ENCODE measurements at places on chromosomes 16 and 17.

DNA sequence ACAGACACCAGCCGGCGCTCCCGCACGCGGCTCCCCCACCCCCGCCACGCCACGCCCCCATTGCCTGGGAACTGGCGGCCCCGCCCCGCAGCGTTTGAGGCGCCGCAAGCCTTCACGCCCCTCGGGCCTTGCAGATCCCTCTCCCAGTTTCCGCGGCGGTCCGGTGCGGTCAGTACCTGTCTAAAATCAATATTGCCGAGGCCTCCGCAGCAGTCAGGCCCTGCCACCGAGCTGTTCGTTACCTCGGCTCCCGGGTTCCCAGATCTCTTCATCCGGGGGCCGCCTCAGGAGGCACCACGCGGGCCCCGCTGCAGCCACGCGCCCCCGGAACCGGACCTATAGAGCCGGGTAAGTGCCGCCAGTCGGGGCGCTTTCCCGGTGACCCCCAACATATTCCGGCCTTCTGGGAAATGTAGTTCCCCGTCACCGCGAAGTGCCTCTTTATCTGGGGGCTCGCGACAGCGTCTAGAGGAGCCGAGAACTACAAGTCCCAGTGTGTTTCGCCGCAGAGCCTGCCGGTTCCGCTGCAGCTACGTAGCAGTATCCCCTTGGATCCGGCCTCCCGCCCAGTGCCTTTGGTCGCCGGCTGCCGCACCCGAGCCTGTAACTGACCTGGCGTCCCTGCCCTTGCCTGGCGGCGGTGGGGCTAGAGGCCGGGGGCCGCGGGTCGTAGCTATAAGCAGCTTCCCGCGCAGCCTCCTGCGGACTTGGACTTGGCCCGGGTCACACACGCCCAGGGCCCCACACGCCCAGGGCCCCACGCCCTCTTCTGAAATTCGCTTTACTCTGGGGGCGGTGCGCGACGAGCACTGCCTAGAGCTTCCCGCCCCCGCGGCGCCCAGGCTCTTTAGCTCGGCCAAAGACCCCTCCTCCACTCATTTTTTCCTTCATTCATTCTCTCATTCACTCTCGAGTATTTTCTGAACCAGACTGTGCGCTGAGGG, at the start of gene PEMT:
PEMT (minus strand) TSS at position 354 of the 944 bp plus-strand sequence; CDS start at position 272, 82 bp downstream.
- DNase-seq, result peak; percentile 72

GRCh38 chr16:17082095-17082882, 388.5 kb downstream of the XYLT1 start:
- no peak for DNase-seq

DNA sequence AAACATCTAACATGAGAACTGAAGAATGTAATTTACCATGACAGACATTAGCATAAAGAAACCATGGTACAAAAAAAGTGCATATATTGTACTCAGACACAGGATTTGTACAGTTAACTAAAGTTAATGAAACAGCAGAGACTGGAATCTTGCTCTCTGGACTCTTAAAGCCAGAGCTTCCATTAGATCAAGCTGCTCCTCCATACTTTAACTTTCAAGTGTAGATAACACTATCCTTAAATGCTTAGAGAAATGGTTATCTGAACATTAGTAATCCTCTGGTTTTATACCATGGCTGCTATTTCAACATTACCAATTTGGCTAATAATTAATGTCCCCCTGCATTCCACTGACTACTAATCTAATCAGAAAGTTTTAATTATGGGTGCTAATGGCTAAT, 3.1 kb downstream of the NUDT21 start:
- DNase-seq, result no peak

- DNase-seq, result no peak
These were observed 12.3 kb upstream of the SLC38A8 start for GRCh38 chr16:84054916-84055315.

DNA sequence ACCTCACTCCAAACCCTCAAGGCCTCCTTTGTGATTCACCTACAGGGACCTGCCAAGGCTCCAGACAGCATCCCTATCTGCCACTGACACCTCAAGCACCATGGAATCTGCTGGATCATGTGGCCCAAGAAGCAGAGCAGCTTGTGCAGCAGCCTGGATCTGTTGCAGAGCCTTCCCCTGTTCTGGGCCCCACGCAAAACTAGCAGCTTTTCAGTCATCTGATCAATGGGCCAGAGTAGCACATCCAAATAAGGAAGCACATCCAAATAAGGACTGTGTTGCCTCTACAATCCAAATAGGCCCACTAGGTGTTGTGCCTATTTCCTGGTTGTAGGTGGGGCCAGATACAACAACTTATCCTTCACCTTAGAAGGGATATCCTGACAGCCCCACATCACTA, 97.1 kb upstream of the GNAO1 start:
- no peak for DNase-seq

DNA sequence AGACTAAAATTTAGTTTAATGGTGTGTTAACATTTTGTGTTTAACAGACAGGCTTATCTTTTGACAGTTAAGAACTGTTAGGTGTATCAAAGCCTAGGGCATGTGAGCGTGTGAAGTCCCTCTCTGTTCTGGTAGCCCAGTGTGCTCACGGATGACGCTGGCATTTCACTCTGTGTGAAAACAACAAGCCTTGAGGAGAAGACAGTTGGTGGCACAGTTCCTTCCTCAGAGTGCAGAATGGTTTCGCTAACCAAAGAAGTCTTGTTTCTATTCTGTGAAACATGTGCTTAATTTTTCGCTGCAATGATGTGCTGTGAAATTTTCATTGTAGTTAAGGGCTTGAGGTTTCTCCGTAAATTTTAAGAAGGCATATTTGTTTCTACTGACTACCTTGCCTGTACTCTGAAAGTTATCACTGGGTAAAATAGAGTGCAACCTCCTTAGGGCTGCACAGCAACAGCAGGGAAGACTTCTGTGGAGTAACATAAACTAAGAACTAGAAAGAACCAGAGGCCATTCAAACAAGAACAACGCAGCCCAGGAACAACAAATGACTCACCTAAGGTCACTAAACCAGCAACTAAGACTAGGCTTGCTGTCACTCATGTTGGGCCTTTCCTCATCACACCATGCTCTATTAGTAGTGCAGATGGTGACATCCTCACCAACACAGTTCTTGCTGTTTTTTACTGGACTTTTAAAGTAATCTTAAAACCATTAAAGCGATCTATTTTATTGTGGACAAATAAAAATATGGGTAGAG, 33.4 kb downstream of the BRD7 start:
- no peak for DNase-seq

DNA sequence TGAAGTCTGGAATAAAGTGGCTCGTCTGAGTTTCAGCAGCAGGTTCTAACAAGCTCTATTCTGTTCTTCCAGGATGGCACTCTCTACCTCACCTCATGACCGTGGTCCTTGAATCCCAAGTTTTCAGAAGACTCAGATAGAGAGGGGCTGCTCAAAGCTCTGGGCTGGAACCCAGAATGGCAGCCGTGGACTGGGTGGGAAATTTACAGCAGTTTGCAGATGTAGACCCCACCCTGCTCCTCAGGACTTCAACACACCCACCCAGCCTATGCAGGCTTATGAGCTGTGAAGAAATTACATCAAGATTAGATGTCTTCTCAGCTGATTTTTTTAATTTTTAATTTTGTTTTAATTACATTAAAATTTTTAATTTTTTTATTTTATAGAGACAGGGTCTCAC, 59.4 kb downstream of the METRNL start:
- no peak for DNase-seq

DNA sequence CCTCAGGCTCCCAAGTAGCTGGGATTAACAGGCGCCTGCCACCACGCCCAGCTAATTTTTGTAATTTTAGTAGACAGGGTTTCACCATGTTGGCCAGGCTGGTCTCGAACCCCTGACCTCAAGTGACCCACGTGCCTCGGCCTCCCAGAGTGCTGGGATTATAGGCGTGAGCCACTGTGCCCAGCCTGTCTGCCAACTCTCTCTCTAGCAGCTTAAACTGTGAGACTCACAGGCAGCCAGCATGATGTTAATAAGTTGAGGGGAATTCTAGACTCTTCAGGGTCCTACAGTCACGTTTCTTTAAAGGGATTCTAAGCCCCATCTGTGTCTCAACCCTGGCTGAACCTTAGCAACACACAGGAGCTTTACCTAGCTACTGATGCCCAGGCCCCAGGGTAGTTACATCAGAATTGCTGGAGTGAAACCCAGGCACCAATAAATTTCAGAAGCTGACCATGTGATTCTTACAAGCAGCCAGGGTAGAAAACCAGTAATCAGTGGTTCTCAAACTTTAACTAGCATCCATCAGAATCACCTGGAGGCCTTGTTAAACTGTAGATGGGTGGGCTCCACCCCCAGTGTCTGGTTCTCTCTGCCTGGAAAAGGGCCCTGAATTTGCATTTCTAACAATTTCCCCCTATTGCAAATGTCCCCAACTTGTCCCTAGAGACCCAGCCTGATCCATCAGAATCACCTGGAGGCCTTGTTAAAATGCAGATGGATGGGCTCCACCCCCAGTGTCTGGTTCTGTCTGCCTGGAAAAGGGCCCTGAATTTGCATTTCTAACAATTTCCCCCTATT, 30.7 kb downstream of the GPRC5B start:
- DNase-seq, result no peak

All from NCI-H2029 treated with DMSO at 0.1 percent for 48 hours (cell line).